H1 (cell line): ENCODE measurements at places on chromosomes 7 and 10.

GRCh38 chr10:22597138-22597537 lies 117.2 kb downstream of the PIP4K2A start:
- no peak for DNase-seq

DNA sequence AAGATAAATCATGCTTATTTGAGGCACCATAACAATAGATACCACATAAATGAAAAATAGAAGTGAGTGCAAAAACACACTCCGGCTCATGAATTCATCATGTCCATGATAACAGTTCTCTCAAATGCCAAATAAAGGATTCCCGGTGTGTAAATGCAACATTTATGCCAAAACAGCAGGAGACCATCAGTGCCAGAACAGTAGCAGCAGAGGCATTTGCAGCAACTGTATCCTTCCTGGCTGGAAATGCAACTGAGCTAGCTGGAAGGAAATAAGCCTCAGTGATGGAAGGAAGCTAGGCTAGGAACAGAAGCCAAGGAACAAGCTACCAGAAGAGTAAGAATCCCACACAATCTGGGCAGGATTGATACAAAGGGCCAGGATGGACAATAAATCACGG lies 79.9 kb upstream of the THSD7A start:
- DNase-seq = no peak

- no peak for DNase-seq
Observed at GRCh38 chr7:127822822-127823508, 171.0 kb downstream of the SND1 start.

- no peak for DNase-seq
Observed at GRCh38 chr10:61280303-61280702, 172.9 kb downstream of the TMEM26 start.

DNA sequence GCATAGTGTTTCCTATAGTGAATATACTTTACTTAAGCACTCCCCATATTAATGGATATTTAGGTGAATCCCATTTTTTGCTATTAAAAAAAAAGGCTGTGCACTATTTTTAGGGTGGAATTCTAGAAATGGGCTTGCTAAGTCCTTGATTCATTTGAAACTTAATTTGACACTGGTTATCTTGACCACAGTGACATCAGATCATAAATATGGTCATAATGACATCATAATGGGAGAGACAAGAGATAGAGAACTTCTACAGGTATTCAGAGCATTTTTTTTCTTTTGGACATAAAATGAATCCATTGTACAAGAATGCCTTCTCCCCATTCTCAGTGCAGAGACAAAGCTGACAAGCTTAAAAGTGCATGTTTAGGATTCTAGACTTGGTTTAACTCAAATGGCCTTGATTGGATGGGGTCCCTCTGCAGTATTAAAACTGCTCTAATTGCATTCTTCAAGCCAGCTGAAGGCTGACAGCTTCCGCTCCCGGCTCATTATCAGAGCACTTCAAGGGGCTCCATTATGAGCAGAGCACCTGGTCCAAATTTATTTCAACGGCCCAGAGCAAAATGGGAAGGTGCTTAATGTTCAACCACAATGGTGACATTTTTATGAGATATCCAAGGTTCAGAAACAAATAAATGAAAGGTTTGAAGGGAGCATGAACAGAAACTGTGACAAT lies 104.8 kb downstream of the JAZF1 start:
- no peak for DNase-seq

GRCh38 chr7:40244226-40244625 lies 109.4 kb downstream of the SUGCT start:
- DNase-seq = no peak

DNA sequence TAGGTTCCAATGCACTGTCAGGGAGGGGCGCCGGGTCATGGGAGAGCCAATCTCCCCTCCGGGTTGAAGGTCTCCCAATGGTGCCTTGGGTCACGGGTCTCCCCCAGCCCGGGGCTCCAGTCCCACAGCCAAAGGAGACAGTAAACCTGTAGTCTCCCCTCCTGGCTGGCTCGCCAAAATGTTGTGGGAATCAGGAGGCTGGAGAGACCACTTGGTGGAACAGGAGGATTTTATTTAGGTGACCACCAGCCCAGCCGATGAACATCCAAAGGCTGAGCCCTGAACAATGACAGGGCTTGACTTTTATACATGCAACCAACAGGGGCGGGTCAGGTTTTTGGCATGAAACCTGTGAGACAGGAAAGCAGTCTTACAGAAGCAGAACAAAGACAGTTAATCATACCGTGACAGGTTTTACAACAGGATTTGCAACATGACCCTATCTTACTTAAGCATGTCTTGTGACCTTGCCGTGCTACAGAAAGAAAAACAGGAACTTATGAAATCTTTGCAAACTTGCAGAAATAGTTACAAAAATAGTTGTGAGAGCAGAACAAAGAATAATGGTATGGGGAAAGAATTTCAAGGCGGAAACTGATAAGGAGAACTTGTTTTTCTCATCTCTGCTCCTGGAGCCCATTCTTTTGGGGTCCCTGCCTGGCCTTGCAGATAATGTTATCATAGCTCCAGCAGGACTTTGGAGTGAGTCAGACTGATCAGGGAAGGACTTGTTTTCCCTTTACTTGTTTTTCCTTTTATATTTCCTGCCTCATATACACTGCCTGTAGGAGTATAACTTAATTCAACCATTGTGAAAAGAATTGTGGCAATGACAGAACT lies 7.1 kb downstream of the ERV3-1 start:
- no peak for DNase-seq

GRCh38 chr10:110977662-110978061 lies 58.3 kb downstream of the SHOC2 start:
- no peak for DNase-seq

DNA sequence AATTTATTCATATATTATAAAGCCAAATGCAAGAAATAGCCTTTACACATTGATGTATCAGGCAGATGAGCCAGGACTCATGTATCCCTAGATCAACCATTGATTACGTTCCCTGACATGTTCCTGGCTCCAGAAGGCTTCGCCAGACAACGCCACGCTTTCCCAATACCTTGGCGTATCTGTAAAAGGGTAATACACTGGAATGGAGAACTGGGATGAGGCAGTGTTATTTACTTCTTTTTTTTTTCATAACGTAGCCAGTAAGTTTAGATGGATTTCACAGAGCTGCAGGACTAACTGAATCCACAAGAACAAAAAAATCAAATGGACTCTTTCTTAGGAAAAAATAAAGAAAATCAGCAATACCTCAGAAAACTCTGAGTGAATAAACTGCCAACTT lies 588.1 kb upstream of the SEMA3D start:
- DNase-seq = no peak

GRCh38 chr10:5125315-5126044 lies 31.3 kb downstream of the AKR1C3 start:
- DNase-seq = no peak

- no peak for DNase-seq
Observed at GRCh38 chr7:80415522-80415921, 96.3 kb downstream of the GNAT3 start.

GRCh38 chr7:151642746-151643145 lies 123.1 kb upstream of the RHEB start:
- DNase-seq = no peak

DNA sequence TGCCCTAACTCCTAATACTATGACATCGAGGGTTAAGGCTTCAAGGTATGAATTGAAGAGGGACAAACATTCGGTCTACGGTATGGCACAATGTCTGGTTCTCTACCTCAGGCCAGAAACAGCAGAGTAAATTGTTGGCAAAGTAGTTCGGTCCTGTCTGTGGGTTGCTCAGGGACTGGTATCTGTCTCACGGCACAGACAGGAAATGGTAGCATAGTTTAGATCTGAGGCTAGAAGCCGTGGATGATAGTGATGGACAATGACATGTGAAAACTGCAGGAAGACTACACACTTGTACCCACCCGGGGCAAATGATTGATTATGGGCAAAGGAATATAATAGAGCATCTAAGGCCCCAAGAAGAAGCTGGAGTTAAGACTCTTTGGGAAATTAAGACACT lies 106.2 kb downstream of the TWIST1 start:
- no peak for DNase-seq

GRCh38 chr10:55287346-55287745 lies 486.3 kb upstream of the PCDH15 start:
- DNase-seq = no peak

DNA sequence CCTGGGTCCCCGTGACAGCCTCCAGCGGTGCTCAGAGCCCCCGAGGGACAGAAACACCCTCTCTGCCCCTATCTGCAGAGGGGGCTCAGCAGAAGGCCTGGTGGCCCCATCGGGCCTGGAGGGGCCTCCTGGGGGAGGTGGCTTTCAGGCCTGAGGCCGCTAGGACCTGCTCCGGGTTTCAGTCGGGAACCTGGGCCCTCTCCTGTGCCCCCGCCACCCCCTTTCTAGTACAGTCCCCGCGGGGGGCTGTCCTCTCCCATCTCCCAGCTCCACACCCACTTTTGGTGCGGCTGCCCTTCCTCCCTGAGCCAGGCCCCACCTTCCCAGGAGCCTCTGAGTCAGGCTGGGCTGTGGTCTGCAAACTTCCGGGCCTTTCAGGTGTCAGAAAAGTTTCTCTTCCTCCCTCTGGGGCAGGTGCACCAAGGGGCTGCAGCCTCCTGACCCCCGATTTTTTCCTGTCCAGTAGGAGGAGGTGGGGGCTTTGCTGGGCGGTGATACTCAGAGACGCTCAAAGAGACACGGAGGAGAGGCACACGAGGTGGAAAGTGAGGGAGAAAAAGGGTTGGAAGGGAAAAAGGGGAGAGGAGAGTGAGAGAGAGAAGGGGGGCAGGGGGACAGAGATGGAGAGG lies 692 bp downstream of the CARD11 start:
- DNase-seq = peak; percentile 63
